ENCODE measurements at places on chromosomes 16 and 17.

DNA sequence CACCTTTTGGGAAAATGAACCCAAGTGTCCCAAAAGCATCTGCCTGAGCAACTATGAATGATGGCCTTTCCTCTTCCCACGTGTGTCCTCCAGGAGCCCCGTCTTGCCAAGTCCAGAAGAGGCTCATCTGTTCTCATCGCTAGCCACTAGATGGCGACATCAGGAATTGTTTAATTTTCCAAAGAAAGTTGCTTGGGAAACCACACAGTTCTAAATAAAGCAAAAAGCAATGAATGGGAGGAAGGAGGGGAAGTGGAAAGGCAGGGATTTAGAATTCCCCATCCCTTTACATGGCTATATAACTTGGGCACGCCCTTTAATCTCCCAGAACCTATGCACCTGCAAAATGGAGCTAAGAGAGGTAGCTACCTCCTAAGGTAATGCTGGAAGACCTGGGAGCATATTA is 9.0 kb upstream of the CDH5 start:
- peak; percentile 74 for DNase-seq

DNA sequence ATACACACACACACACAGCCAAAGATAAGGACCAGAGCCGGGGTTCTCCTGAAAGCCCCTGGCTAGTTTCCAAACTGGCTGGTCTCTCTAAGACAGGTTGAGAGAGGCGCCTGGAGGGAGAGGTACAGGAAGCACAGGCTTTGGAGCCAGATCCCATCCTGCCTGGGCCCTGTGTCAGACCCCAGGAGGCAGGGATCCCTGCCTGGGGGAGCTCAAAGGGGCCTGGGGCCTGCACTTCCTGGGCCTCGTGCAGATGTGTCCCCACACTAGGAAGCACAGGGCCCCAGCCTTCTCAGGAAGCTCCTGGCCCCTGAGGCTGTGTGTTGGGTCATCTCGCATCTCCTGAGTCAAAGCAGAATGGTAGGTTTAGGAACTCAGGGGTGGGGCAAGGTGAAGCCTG is 16.0 kb downstream of the SLC5A10 start:
- no peak for DNase-seq

GRCh38 chr17:31926100-31926729 is 10.6 kb upstream of the SUZ12 start:
- DNase-seq: no peak

GRCh38 chr16:63925221-63925620 is 1196.6 kb downstream of the CDH11 start:
- no peak for DNase-seq

DNA sequence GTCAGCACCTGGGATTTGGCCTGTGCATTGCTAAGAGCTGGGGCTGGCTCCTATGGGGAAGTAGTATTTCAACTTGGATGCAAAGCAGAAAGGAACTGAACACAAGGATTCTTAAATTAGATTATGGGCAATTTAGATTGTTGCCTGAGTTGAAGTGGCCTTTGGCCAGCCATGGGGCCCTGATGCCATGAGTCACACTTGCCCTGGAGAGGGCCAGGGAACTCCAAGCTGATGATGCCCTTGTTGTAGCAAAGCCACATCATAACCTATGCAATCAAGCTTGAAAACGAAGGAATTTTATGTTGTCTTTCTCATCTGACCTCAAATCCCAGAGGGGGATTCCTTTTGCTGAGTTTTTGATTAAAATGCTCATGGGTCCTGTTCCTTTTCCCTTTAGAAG is 3.9 kb upstream of the SPATA32 start:
- DNase-seq: no peak

DNA sequence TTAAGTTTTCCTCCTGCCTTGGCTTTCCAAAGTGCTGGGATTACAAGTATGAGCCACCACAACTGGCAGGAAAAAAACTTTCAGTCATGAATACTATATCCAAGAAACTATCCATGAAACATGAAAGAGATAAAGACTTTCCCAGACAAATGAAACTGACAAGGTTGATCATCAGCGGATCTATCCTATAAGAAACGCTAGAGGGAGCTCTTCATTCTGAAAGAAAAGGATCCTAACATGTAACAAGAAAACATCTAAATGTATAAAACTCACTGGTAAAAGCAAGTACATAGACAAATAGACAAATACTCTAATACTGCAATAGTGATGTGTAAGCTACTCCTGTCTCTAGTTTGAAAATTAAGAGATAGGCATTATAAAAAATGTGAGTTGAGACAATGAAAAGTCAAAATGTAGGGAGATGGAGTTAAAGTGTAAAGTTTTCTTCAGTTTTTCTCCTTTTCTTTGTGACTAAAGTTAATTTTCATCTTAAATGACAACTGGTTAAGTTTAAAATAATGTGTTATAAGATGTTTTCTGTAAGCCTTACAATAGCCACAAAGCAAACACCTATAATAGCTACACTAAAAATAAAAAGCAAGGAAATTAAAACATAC is 79.6 kb upstream of the TEKT1 start:
- DNase-seq: peak; percentile 48

DNA sequence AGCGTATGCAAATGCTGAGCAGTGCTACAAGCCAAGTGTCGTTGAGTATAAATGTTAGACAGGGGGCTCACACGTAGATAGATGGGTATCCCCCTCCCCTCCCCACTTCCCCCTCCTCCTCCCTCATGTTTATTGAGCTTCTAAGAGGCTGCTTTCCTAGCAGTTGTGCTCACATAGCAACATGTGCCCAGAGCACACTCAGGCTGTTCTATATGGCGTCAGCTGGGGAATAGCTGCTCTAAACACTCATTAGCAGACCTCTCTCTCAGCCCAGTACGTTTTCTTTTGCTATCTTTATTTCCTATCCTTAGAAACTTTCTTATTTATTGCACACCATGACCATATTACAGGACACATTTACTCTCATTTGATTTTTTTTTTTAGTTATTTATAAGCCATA is 1.8 kb downstream of the KCNJ2 start:
- no peak for DNase-seq

DNA sequence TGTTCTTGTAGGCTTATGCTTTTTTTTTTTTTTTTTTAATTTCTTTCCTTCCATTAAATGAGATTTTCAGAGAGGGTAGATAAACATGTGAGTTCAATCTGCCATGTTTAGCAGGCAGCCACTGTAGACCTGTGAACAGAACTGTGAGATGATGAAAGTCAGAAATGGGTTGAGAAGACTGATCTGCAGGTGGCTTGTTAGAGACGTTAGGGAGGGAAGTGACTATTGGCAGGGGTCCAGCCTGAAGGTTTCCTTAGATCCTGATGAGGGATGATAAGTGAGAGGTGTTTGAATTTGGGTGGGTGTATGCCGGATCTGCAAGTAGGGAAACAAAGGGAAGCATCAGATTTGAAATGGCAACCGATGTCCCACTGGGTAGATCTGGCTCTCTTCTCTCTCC is 157.8 kb downstream of the HS3ST3B1 start:
- DNase-seq: no peak

- DNase-seq: no peak
Measured at GRCh38 chr17:51135956-51136355, 15.3 kb upstream of the SPAG9 start.

DNA sequence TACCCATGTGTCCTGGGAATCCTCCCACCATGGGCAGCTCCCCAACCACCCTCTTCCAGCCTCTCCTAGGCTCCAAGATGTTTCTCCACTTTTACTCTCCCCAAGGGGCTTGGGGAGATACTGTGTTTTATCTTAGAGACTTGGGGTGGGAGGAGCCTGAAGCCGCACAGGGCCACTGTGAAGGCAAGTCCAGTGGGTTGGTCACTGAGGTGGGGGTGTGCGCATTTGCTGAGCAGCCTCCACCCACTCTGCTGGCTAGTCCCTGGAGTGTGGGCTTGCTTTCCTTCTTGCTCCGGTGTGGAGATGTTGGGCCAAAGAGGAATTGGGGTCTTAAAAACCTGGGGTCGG is 4.1 kb upstream of the CLDN9 start:
- DNase-seq: no peak

- no peak for DNase-seq
Measured at GRCh38 chr16:84355149-84355548, 13.2 kb upstream of the ATP2C2 start.

DNA sequence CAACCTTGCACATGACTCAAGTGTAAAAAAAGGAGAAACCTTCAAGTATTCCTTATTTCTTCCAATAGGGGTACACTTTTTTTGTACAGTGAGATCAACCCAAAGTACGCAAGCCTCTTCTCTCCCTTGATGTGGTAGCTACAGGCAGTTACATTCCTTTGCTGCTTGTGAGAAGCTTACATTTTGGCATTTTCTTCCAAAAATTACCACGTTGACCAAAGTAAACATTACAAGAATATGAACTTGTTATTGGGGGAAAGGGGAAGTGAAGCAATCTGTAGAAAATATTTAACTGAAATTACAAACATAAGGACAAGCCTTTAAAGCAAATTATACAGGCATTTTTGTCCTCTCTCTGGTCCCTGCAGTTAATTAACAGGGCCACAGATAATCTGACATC is 97.0 kb upstream of the TOB1 start:
- no peak for DNase-seq

- DNase-seq: no peak
Measured at GRCh38 chr16:23858542-23858941, 22.8 kb downstream of the PRKCB start.

DNA sequence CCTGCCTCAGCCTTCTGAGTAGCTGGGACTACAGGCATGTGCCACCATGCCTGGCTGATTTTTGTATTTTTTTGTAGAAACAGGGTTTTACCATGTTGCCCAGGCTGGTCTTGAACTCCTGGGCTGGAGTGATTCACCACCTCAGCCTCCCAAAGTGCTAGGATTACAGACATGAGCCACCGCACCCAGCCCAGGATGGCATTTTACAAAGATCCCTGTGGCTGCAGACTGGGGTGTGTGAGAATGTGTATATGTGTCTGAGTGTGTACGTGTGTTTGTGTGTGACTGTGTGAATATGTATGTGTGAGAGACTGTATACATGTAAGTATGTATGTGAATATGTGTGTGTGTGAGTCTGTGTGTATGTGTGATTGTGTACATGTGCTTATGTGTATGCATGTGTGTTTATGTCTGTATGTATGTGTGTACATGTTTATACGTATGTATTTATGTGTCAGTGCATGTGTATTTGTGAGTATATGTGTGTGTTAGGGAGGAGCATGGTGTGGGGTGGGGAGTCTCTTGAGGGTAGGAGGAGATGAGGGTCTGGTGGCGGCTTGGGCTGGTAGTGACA is 17.0 kb downstream of the RPTOR start:
- DNase-seq: no peak

DNA sequence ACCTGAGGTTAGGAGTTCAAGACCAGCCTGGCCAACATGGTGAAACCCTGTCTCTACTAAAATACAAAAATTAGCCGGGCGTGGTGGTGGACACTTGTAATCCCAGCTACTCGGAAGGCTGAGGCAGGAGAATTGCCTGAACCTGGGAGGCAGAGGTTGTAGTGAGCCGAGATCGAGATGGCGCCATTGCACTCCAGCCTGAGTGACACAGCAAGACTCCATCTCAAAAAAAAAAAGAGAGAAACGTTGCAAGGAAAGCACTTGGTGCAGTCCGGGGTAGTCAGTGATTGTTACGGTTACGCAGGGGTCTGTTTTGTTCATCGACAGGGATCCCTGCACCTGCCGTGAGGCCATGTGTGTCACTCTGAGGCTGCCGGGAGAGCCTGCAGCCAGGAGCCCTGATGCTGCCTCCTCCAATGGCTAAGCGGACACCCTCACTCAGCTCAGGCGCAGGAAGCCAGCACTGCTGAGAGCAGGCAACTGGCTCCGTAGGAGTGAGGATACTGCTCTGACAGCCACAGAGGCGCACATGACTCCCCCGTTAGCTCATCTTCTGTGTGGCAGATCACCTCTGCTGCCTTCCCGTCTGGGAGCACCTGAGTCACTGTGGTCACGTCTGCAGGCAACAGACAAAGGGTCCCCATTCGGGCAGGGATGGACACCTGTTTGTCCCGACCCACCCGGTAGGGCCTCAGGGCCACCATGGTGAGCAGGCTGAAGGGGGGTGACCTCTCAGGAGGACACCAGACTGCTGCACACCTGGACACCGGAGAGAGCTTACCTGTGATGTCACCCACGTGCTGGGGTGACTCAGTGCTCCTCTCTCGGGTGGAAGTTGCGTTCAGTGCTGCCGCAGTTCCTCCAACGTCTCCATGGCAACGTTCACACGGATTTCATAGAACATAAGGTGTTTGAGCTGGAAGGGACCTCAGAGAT is 5.2 kb upstream of the RAB26 start:
- no peak for DNase-seq

DNA sequence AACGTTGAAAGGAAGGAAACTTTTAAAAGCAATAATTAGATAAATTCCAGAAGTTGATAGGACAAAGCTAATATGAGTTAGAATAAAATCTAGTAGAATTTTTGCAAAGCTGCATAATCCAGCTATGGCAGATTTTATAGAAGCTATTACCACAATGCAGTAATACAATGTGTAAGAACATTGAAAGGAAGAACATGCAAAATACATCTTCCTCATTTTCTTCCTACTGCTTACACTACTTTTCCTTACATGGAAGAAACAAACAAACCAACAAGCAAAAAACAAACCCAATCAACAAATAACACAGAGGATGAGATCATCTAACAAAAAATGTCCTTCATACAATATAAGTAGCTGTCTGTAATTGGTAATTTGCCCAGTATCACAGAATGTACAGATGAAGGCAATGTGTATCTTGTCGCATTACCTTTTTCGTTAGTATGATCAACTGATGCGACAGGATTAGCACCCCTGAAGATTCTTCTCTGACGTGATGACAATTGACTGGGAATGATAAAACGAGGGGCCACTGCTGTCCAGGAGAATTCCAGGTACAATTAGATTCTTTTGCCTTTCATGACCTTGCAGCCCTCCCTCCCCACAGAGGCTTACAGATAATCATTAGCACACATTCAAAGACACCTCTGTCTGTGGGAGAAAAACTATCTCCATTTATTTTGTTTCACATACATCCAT is 21.2 kb upstream of the LRRC37A start:
- no peak for DNase-seq
